Anterior cingulate cortex (tissue), 58 donors: ENCODE measurements at places on chromosomes 7 and 10.

- DNase-seq = peak; percentile 42
Observed at GRCh38 chr7:44445986-44446671, 44.3 kb downstream of the NUDCD3 start.

- no peak for DNase-seq
Observed at GRCh38 chr7:45196374-45196773, 38.8 kb downstream of the RAMP3 start.

DNA sequence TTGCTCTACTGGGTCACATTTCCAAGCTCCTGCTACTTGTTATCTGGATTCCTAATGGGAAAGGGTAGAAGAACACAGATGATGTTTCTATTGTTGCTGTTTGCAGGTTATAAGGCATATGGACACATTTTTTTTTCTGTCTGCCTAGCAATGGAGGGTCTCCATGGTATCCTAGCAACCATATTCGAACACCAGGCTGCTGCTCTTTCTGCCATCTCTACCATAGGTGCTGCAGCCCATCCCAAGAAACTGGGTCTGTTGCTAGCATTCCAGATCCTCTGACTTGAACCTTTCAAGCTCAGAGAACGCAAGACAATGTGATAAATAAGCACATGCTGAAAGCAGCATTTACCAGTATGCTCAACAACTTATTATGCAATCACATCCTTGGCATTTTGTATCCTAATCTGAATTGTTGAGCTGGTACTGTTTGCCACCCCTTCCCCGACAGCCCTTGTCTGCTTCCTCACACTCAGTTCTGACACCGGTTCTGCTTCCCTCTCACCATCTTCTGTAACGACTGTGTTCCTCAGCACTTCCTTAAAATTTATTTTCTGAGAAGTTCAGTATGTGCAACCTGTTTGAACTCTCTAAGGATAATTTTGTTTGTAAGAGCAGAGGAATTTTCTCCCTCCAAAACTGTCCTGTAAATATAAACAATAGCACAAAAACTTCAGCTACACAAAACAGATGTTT is 6.2 kb downstream of the PRKG1 start:
- no peak for DNase-seq

GRCh38 chr7:38615665-38616064 is 15.5 kb downstream of the AMPH start:
- DNase-seq = no peak

GRCh38 chr7:47501406-47501805 is 80.5 kb downstream of the TNS3 start:
- no peak for DNase-seq

GRCh38 chr7:14858410-14858809 is 44.1 kb downstream of the DGKB start:
- no peak for DNase-seq

DNA sequence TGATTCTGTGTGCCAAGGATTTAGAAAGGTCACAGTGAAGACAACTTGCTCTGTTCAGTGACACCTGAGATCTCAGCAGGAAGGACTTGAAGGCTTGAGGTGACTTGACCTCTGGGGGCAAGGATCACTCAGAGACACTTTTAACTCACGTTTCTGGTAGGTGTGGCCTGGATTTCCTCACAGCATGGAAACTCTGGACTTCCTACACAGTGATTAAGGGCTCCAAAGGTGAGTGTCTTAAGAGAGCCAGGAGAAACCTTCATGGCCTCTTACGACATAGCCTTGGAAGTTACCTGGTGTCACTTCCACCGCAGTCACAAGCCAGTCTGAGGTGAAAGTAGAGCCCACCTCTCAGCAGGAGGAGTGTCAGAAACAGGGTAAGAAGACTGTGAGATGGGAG is 38.1 kb upstream of the ADO start:
- DNase-seq = no peak

- DNase-seq = peak; percentile 43
Observed at GRCh38 chr10:102646610-102647442, 2.5 kb downstream of the TRIM8 start.

- no peak for DNase-seq
Observed at GRCh38 chr7:31922848-31923247, 147.4 kb downstream of the PDE1C start.

GRCh38 chr7:18916826-18917225 is 200.6 kb downstream of the TWIST1 start:
- DNase-seq = no peak

DNA sequence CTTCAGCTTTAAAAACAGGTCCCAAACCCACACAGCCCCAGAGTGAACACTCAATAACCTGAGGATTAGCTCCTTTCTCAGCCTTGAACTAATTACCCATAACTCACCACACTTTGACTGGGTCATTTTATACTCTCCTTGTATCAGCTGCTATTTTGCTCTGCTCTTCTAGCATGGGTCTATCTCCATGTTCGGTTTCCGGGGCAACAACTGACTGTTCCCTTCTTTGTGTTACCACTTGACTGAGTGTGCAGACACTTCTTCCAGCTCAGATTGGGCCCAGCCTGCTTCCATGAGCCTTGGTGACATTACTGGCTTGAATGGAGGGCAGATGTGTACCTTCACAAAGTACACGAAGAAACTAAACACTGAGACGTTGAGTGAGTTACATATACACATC is 31.5 kb upstream of the PRPS1L1 start:
- DNase-seq = no peak

DNA sequence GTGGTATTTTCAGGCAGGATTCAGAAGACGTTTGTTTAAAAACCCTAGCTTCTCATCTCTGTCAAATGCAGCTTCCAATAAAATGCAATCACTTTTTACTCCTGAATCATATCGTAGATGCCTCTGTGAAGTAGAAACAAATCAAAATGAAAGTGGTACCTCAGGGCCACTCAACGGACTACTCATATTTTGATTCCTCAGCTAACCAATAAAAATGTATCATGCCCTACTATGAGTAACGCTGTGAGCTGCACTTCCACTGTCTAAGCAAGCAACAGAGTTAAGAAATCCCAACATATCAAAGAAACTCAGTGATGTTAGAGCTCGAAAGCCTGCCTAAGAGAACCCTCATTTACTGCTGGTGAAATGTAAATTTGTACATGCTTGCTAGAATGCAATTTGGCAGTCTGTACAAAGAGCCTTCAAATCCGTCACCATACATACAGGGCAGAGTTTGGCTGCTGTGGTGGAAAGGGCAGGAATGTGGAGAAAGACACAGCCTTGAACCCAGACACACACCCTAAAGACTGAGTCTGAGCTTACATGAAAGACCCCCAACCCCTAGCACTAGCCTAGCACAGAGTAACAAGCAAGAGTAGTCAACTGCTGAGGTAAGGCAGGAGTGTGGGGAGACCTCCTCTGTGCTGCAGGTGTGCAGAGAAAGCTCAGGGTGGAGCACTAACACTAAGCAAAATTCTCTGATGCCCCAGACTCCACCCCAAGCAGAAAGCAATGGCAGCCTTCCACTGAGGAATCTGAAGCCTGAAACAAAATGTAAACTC is 151.5 kb downstream of the ANK3 start:
- DNase-seq = no peak

GRCh38 chr7:91434836-91435235 is 170.6 kb downstream of the FZD1 start:
- DNase-seq = no peak

DNA sequence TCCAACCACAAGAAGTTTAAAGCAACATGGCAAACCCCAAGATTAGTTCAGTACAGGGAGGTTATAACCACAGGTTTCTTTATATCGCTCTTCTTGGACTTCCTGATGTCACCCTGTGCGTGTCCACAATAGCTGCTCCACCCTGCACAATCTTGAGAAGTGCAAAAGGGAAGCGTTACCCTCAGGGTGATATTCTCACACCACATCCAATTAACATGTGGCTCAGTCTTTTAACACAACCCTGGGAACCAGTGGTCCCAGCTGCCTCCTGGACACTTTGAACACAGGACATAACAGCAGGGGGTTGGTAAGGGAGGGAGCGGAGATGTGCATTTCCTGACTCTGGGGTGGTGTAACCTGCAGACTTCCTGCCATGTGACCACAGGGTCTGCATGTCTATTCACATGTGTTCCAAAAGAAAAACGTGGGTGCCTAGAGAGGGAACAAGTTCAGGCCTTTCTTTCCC is 64.6 kb downstream of the GSAP start:
- no peak for DNase-seq

- DNase-seq = no peak
Observed at GRCh38 chr7:94374721-94375566, 19.8 kb upstream of the COL1A2 start.

- DNase-seq = no peak
Observed at GRCh38 chr7:36928311-36928710, 204.0 kb upstream of the AOAH start.

GRCh38 chr10:21183025-21183424 is 285.9 kb upstream of the NEBL start:
- DNase-seq = no peak

DNA sequence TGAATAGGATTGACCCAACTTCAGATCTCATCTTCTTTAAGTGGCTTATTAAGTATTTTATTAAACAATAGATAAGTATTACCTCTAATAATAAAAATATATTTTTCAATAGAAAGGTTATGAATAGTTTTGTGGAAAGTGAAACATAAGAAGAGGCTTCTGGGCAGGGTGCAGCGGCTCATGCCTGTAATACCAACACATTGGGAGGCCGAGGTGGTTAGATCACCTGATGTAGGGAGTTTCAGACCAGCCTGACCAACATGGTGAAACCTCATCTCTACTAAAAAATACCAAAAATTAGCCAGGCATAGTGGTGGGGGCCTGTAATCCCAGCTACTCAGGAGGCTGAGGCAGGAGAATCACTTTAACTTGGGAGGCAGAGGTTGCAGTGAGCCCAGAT is 26.5 kb downstream of the GPR85 start:
- no peak for DNase-seq

- DNase-seq = no peak
Observed at GRCh38 chr10:72318418-72319262, 36.1 kb downstream of the DNAJB12 start.

- DNase-seq = no peak
Observed at GRCh38 chr10:67926951-67927350, 42.5 kb downstream of the SIRT1 start.

GRCh38 chr10:59433720-59434428 is 71.5 kb upstream of the FAM13C start:
- DNase-seq = no peak

- no peak for DNase-seq
Observed at GRCh38 chr10:2936816-2937215, 130.5 kb upstream of the PFKP start.

GRCh38 chr7:41915871-41916270 is 213.0 kb upstream of the INHBA start:
- DNase-seq = no peak

- DNase-seq = no peak
Observed at GRCh38 chr10:75611172-75611992, 180.0 kb downstream of the LRMDA start.

GRCh38 chr7:17043012-17043877 is 161.5 kb upstream of the AGR3 start:
- DNase-seq = no peak

- no peak for DNase-seq
Observed at GRCh38 chr7:79217468-79217867, 236.0 kb downstream of the MAGI2 start.

DNA sequence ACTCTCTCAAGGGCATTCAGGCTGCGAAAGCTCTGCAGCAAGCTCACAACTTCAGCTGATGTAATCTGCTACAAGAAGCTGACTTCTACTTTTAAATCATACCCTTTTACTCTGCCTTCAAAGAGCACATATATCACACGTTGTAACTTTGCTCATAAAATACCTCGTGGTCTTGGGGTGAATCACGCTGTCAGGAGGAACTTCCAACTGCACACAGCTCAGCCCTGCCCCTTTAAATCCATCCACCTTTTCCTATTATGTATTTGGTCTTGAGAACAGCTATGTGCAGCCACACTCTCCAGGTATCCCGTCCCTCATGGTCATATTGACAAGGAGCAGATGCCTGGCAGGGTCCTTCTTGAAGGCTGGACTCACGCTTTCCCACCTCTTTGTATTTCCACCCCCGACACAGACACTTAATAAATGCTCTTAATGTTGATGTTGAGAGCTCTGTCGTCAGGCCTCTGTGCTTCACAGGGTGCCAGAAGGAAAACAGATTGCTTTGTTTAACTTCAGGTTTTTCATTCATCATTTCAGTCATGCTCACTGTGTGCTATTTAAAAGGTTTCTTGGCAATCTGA is 47.6 kb downstream of the ICA1 start:
- DNase-seq = no peak

DNA sequence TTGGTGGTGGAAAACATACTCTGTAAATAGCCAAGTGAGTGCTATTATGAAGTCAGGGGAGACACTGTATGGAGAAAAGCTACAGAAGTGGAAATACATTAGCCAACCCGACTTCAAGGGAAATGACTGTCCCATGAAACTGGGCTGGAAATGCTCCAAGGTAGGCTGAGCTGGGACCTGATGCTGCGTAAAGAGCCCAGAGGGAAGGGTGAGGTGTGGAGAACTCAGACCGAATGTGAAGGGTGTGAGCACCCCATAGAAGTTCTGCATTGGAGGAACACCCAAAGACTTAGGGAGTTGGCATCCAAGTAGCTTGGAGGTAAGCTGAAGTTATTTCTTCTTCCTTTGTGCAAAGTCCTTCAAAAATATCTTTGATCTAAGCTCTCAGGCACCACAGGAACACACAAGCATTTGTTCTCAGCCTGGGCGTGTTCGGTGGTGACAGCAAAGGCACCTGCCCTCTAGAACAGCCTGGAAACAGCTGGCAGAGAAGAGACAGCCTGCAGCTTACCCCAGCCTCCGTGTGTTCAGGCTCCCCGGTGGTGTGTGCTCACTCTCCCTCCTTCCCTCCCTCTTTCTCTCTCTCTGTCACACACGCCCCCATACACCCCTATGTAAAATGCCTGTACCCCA is 19.1 kb upstream of the GJD4 start:
- DNase-seq = no peak

DNA sequence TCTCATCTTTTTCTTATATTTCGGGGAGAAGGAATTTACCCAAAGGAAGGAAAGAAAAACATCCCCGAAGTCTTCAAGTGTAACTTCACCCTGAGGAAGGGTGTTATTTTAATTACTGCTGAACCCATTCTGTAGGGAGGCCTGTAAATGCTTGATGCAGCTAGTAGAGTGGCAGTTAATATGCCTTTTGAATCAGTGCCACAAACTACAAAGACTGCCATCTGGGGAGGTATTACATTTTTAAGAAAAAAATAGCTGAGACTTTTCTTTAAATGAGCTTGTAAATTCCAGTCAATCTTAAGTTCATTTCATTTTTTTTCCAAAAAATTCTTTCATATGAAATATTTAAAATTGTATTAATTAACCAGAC is 233.1 kb upstream of the FERD3L start:
- no peak for DNase-seq

DNA sequence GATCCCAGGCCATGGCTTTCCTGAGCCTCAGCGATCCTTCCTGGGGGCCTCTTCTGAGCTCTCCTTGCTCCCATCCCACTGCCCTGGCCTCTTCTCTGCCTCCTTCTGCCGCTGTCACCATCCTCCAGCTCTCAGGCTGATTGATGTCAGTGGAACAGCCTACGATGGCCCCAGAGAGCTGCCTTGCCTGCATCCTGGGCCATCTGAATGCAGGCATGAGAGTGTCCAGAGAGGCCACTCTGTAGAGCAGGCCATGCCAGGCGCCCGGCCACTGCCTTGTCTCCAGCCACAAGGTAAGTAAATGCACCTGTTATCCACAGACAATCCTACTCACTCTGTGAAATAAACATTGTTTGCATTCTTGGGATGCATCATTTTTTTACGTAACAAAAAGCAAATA is 171.4 kb upstream of the PPP2R2D start:
- DNase-seq = no peak

- DNase-seq = no peak
Observed at GRCh38 chr7:45435131-45435530, 139.0 kb upstream of the ADCY1 start.

GRCh38 chr7:50418526-50419290 is 31.4 kb downstream of the FIGNL1 start:
- no peak for DNase-seq
